Stimulated activated CD4-positive, alpha-beta T cell treated with anti-CD3 and anti-CD28 coated beads, TNF-alpha, amount 100 ng/mL, for 48 hours (primary cell): ENCODE measurements at places on chromosomes 7 and 10.

GRCh38 chr10:121956111-121957061, 18.6 kb downstream of the NSMCE4A start:
- DNase-seq, result no peak

DNA sequence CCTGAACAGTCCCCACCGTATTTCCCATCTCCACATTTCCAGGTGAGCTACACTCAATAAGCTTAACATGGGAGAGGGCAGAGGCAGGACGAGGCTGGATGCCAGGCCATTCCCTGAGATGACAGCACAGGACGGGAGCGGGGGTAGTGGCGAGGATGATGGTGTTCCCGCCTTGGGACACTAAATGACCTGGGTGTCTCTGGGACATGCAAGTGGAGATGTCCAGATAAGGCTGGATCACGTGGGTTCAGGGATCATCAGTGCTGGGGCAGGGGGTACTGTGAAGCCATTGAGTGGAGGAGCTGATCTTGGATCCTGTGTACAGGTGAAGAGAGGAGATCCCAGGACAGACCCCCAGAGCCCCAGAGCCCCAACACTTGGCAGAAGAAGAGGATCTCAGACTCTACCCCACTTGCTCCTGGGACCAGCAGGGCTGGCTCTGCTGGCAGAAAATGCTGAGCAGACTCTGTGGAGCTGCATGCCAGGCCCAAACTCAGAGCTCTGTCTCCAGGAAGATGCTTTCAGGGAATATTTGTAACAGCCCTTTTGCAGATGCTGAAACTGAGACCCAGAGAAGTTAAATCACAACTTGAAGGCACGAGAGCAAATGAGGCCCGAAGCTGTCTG, 29.7 kb upstream of the HSPA12A start:
- DNase-seq, result no peak

- no peak for DNase-seq
These were observed 42.3 kb downstream of the TBXAS1 start for GRCh38 chr7:139871331-139871730.

DNA sequence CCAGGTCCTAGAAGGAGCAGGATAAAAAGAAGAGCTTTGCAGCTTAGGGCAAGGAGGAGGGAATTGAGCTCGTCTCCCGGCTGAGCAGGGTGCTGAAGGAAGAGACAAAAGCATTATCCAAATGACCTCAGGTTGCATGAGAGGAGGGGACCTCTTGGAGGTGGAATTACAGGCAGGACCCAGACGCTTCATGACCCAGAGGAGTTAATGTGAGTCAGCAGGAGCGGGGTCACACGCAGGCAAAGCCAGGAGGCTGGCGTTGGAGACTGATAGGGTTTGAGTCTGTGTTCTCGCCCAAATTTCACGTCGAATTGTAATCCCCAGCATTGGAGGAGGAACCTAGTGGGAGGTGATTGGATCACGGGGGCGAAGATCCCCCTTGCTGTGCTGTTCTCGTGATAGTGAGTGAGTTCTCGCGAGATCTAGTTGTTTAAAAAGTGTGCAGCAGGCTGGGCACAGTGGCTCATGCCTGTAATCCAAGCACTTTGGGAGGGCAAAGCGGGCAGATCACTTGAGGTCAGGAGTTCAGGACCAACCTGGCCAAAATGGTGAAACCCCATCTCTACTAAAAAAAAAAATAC, 63.7 kb upstream of the AUTS2 start:
- no peak for DNase-seq

GRCh38 chr7:130886438-130887135, 152.6 kb upstream of the KLF14 start:
- DNase-seq, result no peak

GRCh38 chr10:72597897-72598296, 28.0 kb downstream of the MICU1 start:
- no peak for DNase-seq

DNA sequence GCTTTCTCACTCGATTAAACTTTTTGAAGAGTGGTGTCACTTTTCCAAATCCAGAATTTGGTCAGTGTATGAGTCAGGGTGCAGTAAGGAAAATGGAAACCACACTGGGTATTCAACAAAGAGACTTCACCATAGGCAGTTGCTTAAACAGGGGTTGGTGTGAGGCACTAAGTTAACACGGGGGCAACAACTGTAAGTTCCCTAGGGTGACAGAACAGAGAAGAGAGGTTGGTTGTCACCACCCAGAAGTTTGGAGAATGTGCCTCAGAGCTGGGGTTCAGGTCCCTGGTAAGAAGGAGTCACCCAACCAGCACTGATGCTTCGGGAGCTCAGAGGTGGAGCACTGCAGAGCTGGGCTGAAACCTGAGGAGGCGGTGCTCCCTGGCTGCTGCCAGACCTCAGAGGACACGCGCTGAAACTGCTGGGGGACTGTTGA, 170.4 kb downstream of the ARID5B start:
- DNase-seq, result no peak

DNA sequence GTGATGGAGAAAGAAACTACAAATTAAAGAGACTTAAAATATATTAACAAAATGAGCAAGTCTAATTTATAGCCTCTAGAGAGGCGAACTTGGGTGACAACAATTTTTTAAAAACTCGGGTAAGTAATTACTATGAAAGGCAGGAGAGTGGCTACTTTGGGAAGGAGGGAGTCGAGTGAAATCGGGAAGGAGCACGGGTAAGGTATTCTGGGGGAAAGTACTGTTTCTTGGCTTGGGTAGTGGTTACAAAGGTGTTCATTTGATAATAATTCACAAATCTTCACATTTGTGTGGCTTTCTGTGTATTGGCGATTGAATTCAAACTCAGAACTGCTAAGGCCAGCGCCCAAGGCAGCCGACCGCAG, 32.9 kb upstream of the GRID1 start:
- DNase-seq, result no peak

DNA sequence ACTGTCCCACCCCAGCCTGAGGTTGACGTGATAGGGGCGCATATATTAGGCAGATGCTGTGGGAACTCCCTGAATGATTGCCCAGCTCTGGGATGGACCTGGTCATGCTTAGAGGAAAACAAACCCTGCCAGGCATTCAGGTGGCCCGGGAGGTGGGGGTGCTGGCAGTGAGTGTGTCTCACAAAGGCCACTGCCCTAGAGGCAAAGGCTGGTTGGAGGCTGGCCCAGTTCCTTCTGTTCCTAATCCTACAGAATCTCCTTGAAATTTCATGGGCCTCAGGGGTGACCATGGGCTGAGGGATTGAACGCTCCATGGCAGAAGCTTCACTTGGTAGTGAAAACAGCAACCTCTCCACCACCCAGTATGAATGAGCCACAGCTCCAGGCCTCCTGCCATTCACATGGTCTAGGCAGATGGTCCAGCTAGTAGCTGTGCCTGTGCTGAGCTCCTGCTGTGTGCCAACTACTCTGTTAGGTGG, 25.6 kb downstream of the ADRA2A start:
- DNase-seq, result no peak

GRCh38 chr7:45575501-45576248, 1.5 kb downstream of the ADCY1 start:
- no peak for DNase-seq

DNA sequence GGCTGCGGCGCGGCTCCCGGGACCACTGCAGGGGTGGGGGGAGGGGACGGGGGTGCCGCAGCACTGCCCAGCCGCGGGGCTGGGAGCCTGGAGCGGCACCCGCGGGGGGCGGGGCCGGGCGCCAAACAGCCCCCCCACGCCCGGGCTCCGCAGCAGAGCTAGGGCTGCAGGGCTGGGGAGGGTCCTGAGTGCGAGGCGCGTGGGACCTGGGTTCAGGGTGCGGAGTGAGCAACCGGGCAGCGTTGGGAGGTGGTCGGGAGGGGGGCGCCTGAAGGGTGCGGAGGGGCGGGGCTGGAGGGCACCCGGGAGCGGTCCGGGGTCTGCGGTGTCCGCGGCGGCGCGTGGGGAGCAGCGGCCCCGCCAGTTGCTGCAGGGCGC, 528 bp downstream of the CAMK2G start:
- DNase-seq, result no peak

DNA sequence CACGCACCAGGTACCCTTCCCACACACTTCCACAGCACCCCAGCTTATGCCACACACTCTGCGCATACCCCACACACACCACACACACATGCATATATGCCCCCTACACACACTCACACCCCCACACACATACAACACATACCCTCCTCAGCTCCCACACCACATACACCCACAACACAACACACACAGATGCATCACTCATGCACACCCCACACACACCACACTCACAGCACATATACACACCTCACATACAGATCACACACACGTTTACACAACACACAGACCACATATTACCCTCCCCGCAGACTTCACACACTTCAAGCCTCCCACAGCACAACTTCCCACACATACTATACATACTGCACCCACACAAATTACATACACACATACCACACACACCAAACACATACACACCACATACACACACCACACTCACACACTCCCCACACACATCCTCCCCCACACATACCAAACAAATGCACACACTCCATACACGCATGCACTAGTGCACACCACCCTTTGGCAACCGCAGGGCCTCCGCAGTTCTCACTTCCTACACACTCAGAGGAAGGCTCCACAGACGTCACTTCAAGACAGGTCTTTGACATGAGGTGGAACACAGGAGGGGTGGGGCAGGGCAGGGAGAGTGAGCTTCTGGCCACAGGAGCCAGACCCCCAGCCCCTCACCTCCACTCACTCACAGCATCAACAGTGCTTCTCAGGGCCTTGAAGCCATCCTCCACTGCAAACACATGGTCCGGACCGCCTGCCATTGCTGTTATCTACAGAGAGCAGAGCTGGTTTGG, 18.5 kb upstream of the ANTXRL start:
- peak; percentile 55 for DNase-seq

- DNase-seq, result no peak
These were observed 131.1 kb downstream of the ADARB2 start for GRCh38 chr10:1605999-1606940.

DNA sequence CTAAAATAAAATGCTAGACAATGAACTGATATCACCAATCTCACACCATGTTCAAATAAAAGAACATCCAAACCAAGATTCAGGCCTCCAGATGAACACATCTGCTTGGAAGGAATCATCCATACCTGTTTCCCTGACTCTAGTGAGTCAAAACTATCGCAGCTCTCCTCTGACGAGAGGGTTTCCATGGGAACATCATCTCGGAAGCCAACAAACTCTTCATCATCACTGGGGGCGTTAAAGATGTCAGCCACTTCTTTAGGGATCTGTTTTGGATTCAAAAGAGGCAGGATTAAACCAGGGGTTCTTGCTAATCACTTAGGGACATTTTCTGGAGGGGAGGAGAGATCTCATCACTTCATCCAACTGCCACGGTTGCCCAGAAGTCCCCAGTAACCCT, 29.1 kb downstream of the CDCA7L start:
- DNase-seq, result no peak

- DNase-seq, result no peak
These were observed 196.1 kb downstream of the PTPRN2 start for GRCh38 chr7:158391541-158391940.

DNA sequence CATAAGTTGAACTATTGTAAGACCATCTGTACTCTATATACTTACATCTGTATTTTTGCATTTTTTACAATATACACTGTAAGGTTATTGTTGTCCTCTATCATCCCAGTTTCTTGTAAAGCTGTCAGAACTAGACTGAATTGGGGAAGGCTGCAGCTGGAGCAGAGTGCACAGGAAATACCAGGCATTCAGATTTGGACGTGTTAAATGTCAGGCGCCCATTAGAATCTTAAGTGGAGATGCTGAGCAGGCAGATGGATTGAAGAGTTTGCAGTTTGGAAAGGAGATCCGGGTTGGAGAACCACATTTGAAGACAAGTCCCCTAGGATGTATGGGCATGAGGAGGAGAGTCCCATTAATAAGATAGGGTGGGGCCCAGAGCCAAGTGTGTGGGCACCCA, 40.4 kb downstream of the MTURN start:
- no peak for DNase-seq

- DNase-seq, result no peak
These were observed 24.9 kb downstream of the POLR3A start for GRCh38 chr10:78004215-78005026.

DNA sequence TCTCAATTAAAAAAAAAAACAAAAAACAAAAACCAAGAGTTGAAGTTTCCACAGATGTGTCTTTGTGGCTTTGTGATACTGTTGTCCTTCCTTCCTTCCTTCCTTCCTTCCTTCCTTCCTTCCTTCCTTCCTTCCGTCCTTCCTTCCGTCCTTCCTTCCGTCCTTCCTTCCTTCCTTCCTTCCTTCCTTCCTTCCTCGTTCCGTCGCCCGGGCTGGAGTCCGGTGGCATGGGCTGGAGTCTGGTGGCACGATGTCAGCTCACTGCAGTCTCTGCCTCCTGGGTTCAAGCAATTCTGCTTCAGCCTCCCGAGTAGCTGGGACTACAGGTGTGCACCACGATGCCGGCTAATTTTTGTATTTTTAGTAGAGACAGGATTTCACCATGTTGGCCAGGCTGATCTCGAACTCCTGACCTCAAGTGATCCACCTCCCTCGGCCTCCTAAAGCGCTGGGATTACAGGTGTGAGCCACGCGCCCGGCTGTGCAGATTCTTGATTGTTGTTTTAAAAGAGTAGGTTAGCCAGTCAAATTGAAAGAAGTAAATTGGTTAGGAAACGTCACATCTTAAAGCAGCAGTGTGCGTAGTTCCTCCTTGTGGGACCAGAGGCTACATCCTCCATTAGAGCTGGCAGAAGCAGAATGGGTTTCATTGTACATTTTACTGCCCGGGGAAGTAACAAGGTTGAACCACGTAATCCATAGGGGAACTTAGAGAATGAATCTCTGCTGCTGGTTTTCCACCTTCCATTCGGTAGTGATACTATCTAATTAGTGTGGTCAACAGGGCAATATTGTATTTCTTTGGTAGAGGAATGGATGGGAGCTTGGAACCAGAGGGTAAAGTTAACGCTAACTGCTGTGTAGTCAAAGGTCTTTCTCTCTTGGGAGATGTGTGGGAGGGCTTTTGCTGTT, 20.6 kb downstream of the DNAJB6 start:
- DNase-seq, result no peak

DNA sequence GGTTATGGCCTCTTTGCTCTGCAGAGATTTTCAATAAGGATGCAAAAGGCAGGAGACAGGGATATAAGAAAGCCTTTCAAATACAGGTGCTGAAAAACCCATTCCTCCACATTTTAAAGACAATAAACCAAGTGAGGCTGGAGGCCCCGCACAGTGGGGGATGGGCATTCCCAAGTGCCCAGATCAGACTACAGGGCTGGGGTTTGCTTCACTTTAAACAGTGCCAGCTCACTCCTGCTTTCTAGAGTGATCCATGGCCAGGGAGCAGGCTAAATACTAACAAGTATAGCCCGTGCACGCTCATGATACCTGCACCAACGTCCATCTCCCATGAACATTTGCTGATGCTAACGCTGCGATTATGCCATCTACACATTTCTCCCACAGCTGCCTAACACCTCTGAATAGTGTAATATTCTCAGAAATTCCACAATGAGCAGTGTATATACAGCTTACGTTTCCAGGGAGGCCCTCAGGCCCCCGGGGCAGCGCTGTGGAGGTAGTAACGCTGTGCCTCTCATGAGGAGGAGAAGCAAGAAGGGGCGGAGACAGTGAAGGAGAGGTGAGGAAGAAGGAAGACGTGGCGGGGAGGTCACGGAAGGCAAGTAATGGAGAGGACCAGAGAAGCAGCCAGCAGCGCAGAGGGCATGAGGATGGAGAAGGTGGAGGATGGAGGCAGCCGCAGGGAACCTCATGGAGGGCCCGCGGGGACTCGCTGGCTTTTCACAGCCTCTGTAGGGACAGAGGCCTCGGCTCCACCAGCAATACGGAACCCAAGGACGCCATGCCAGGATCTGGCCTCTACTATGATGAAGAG, 141.7 kb downstream of the USP6NL start:
- no peak for DNase-seq
